Osteoblast (primary cell): ENCODE measurements at places on chromosomes 13 and 19.
A peak's percentile ranks its signal among the peaks of the same experiment; 100 is the strongest.

DNA sequence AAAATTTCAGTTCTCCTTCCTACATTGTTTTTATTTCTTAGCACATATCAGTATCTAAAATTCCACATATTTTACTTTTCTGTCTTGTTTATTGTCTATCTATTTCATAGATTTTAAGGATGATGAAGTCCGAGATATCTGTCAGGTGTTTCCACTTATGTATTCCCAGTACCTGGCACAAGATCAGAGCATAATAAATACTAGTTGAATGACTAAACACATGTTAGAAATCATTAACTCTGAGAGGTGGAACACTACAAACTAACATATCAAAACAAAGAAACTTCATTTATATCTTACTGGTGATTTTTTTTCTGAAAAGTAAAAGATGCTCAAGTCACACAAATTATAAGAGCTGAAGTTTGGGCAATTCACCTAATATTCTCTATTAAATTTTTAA lies 1208.3 kb downstream of the PCDH9 start:
- DNase-seq = no peak

- DNase-seq = peak; percentile 79
Observed at GRCh38 chr13:99984461-99985240, 3.1 kb downstream of the ZIC2 start.

GRCh38 chr19:22545751-22546150 lies 88.4 kb upstream of the ZNF492 start:
- no peak for DNase-seq

- no peak for DNase-seq
Observed at GRCh38 chr19:13783565-13784500, 9.6 kb downstream of the C19orf53 start.

- DNase-seq = no peak
Observed at GRCh38 chr13:111531505-111531904, 211.1 kb downstream of the TEX29 start.

DNA sequence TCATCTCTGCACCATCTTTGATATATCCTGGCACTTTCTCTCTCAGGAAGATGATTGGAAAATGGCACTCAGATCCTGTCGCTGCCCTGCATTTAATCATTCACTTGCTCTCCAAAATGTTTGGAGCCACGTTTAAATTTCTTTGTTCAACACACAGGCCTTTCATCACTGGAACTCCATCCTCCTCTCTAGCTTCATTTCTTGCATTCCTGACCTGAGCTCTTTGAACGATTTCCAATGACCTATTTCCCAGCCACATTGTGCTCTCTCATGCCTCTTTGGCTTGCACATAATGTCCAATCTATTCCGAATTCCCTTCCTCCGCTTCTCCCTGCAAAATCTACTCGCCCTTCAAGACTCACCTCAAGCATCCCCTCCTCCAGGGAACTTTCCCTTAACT lies 287.4 kb upstream of the NBEA start:
- DNase-seq = no peak

DNA sequence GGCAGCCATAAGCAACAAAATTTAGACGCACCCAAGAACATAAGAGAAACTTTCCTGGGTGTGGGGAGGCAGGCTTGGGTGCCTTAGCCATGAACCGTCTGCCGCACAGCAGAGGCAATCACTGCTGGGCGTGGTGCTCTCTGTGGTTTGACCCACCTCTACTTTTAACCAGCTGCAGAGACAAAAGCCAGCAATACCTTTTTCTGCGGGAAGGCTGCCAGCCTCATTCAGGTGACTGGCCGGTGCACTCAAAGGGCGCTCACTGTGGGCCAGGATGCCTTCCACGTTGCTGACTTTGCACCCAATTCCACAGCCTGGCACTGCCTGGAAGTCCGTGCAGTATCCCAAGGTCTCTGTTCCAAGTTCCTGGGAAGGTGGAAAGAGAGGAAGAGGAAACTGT lies 69.1 kb downstream of the ATP7B start:
- no peak for DNase-seq

DNA sequence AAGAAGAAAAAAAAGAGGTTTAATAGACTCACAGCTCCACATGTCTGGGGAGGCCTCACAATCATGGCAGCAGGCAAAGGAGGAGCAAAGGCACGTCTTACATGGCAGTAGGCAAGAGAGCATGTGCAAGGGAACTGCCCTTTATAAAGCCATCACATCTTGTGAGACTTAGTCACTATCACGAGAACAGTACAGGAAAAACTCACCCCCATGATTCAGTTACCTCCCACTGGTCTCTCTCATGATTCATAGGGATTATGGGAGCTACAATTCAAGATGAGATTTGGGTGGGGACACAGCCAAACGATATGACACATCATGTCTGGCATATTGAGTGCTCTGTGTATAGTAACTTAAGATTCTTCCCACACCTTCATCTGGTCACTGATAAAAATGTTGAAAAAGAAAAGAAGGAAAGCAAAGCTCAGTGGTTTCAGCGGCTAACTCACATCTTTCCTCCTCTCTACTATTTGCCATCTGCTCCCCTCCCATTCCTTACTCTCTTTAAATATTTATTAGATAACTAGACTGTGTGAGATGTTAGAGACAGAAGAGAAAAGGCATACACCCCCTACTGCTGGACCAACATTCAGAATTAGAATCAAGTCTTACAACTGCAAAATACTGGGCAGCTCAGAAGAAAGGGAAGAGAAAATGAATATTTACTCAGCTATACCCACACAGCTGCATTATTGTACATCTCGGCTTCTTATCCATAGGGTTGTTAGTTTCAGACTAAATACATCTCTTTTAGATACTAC lies 60.1 kb upstream of the AKAP11 start:
- no peak for DNase-seq

- no peak for DNase-seq
Observed at GRCh38 chr13:80100636-80101035, 240.3 kb downstream of the SPRY2 start.

- DNase-seq = peak; percentile 94
Observed at GRCh38 chr19:49149652-49150105, 5.5 kb downstream of the HRC start.

- no peak for DNase-seq
Observed at GRCh38 chr13:57437587-57437986, 194.0 kb upstream of the PCDH17 start.

DNA sequence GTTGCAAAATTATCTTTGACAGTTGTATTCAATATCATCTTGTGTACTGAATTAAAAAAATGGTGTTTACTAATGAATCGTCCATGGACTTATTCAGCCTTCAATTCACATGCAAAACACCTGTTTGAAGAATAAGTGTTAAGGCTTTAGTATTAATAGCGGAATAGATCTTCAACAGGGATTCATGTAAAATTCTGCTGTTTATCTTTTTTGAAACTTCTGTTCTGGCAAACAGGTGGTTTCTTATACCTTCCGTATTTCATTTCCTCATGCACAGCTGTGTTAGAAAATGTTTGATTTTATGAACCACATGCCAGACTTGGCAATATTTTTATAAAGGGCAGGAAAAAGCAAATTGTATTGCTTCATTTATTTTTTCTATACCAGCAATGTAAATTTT lies 255.7 kb downstream of the DACH1 start:
- no peak for DNase-seq

DNA sequence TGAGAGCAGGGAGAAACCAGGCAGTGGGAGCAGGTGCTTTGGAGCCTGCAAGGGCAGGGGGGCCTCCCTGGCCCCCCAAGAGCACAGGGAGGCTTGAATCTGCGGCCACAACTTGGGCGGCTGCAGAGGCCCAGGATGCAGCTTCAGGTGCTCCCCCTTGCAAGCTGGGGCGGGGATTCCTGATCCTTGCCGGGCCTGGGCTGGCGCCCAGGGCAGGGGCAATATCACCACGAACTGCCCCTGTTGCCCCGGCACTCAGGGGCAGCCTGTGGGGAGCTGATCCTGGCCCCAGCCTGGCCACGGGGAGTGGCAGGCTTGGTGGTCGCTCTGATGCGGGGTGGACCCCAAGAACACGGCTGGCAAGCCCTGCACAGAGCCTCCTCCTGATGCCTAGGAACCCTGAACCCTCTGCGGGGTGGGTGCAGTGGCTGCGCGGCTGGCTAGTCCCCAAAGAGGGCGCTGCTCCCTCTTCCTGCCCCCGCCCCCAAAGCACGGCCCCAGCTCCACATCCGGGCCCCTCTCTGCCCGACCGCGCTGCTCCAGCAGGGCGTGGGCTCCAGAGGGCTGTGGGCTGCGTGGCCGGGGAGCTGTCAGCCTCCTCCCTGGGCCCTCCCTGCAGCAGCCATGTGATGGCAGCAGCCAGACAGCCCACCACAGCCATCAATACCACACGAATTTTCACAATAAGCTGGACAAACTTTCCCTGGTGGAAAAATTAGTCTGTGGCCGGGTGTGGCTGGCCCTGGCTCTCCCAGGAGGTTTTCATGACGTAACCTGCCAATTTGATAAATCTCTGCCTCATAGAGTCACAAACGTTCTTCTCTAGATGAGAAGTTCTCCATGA lies 21.0 kb downstream of the TNFSF9 start:
- DNase-seq = peak; percentile 88

DNA sequence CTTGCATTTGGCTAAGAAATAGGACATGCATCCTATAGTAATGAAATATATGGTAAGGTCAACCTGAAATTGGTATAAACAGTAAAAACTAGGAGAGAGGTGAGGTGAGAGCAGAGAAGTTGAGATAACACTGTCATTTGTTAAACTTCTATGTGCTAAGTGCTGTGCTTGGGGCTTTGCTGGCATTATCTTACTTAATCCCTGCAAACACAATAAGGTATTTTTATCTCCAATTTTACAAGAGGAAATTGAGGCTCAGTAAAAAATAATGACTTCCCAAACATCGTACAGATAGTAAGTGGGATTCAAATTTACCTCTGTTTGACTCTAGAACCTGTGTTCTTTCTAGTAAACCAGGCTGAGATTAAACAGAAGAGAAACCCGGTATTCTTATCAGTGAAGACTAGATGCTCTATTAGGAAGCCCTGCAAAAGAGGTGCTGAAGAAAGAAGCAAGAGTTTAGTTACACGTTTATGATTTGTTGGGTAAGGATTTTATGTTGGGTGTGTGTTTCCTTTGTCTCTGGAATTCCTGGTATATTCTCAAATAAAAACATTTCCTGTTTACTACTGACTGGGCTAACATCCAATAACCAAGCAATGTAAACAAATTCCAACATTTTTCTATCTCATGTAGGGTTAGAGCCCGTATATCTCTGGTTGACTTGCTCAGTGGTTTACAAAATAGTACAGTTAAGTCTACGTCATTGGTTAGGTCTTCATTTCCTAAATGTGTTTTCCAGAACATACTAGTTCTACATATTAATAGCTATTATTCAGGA lies 137.3 kb upstream of the FNDC3A start:
- DNase-seq = no peak

DNA sequence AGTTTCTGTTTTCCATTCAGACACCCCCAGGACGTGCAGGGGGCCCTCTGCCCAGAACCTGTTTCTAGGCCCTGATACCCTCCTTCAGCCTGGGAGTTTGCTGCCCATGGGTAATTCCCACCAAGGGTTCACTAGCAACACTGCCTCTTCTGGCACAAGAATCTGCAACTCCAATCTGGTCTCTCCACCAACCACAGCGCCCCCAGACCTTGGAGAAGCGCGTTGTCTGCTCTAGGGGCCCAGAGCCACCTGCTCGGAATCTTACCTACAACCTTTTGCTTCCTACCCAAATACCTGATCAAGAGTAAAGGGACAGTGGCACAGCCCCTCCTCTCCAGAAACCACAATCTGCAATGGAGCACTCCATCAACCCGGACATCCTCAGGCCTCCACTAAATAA lies 763 bp downstream of the ZNF180 start:
- no peak for DNase-seq

- peak; percentile 68 for DNase-seq
Observed at GRCh38 chr13:32639502-32640105, 53.4 kb downstream of the PDS5B start.

DNA sequence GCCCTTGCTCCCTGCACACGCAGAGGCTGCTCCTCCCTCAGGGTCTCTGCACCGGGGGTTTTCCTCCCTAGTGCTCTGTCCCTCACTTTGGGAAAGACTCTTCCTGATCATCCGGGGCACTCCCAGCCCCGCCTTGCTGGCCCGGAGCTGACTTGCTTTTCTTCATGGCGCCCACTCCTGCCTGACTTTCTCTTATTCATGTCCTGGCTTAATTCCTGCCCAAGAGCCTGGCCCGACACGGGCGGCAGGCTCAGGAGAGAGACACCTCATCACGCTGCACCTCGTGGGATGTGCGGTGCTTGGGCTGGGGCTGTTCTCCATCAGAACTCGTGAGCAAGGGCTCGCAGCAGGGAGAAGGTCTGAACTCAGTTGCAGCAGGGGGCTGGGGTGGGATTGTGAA lies 11.8 kb upstream of the PLA2G4C start:
- no peak for DNase-seq

DNA sequence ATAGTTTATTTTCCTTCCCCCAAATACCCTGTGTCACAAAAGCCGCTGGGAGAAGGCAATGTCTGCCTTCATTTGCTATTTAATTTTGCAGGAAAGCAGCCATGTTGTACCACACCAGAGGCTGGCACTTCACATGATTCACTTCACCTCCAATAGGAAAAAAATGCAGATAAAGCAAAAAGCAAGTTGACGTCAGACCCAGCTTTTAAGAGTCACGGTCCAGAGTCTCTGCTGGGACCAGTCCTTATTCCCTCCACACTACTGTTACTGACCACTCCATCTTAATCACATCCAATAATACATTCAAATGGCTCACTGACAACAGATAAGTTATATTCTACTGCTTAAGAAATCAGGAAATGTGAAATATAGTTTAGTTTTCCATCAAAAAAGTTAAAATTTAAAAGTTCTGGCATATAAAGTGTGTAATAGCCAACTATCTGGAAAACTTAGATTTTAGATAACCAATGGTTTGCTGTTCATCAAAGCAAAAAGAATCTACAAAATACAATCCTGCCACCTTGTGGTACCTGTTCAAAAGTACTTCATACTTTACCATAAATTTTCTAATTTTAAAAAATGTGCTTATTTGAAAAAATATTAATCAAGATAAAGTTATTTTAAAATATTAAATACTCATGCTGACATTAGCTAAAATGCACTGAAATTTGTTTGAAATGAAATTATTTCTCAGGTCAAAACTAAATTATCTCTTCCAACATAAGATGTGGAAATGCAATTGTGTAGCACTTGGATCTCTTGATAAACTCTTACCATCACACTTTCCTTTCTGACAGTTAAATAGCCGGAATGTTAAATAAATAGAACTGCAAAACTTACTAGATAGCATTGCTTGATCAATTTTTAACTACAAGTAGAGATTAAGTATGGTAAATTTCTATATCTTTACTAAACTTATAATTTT lies 97.3 kb downstream of the SERP2 start:
- no peak for DNase-seq

DNA sequence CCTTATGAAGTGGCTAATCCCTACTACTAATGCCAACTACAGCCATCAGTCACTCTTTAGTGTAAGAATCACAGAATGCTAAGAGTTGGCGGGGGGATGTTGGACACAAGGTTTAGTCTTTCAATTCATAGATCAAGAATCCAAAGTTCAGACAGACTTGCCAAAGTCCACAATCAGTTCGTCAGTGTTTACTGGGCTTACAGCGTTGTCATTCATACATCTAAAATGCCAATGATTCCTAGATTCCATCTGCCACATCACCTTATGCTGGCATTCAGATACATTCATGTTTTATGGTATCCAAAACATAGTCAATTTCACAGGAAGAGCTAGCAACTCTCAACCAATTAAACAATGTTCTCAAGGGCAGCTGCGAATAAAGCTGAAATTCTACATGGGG lies 18.1 kb downstream of the RCBTB2 start:
- DNase-seq = no peak
